ENCODE measurements at places on chromosomes 3 and 15.
A peak's percentile ranks its signal among the peaks of the same experiment; 100 is the strongest.

DNA sequence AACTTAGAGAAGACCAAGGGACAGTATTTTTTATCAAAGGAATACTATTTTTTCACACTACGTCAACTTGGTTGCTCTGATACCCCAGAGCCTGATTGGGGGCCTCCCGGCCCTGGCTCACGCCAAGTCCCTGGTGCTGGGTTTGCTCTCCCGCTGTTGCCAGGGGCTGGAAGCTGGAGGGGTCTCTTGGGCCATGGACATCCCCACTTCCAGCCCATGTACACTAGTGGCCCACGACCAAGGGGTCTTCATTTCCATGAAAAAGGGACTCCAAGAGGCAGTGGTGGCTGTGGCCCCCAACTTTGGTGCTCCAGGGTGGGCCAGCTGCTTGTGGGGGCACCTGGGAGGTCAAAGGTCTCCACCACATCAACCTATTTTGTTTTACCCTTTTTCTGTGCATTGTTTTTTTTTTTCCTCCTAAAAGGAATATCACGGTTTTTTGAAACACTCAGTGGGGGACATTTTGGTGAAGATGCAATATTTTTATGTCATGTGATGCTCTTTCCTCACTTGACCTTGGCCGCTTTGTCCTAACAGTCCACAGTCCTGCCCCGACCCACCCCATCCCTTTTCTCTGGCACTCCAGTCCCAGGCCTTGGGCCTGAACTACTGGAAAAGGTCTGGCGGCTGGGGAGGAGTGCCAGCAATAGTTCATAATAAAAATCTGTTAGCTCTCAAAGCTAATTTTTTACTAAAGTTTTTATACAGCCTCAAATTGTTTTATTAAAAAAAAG, 20.3 kb upstream of the BSN start:
- no peak for DNase-seq

- DNase-seq, result no peak
Measured at GRCh38 chr3:107184375-107184774, 192.9 kb upstream of the CCDC54 start.

- no peak for DNase-seq
Measured at GRCh38 chr15:42094512-42094963, at the start of gene PLA2G4D. Gene PLA2G4D, minus strand, starts transcription at chr15:42094562. Its CDS starts 103 bp downstream, at chr15:42094459.

DNA sequence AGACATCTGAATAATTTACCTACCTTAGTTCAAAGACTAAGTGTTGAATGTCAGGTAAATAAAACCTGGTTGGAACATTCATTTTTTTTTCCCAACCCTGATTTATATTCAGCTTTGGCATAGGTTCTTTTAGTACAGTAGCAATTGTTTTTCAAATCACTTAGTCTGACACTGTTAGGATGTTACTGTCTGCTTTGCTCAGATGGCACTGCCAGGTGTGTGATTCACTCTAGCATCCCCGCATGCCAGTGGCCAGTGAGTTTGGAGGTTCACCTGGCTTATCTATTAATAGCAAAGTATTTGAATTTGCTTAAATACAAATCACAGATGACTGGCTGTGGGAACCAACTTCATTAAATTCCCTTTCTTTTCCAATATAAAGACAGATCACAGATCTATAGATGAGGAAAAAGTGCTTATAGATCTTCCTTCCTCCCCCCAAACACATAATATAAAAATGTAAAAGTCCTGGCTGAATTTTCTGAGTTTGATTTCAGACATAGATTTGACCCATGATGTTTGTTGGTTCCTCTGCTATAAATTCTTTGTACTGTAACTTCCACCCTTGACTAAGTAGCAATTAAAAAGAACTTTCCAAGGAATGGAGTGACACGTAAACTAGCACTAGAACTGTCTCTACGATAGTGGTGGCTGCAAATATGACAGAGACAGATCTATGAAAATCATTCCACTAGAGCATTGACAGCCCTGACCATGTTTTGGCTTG, 3.9 kb downstream of the THBS1 start:
- DNase-seq, result no peak

DNA sequence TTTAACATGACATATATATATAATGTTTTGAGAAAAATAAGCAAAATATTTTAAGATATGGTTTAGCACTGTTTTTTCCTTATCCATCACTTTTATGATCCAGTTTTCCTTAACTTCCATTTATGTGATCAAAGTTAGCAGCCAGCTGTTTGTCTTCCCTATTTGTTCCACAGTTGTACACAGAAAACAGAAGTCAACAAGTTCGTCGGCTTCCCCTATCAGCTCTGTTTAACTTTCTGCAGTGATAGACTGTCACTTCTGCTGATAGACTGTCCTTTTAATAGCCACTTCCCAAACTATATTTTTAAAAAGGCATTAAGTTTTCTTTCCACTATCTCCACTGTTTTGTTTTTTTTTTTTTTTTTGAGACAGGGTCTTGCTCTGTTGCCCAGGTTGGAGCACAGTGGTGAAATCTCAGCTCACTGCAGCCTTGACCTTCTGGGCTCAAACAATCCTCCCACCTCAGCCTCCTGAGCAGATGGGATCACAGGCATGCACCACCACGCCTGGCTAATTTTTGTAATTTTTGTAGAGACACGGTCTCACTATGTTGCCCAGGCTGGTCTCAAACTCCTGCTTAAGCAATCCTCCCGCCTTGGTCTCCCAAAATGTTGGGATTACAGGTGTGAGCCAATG, 7.2 kb downstream of the FSD2 start:
- no peak for DNase-seq

- no peak for DNase-seq
Measured at GRCh38 chr15:96343113-96344059, 12.9 kb downstream of the NR2F2 start.

DNA sequence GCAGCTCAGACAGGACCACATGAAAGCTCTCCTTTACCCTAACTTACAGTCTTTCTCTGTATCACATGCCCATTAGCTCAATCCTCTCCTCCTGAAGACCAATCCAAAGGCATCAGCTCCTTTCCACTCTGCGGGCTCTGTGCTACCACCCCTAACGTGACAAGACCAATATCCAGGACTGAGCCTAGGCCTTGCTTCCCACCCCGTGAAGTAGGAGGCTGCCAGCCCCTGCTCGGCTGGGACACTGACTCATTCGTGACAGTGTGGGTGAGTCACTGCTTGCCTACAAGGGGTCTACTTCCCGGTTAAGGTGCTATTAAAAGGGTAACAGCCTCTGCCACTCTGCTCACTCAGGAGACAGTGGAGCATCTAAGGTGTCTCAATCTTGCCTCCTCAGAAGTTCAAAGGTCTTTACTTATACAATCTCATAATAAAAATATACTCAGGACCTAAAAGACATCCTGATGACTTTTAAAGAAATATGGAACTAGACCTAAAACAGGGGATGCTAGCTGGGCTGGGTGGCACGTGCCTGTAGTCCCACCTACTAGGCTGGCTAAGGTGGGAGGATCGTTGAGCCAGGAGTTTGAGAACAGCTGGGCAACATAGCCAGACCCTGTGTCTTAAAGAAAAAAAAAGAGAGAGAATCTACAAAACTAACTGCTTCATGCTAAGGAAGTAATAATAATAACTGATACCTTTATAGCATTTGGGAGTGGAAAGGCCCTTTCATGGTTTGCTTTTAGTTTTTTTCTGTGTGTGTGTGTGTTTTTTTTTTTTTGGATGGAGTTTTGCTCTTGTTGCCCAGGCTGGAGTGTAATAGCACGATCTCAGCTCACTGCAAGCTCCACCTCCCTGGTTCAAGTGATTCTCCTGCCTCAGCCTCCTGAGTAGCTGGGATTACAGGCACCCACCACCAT, 55.0 kb downstream of the TMEM44 start:
- DNase-seq, result no peak

- no peak for DNase-seq
Measured at GRCh38 chr15:38514601-38515000, 50.0 kb downstream of the RASGRP1 start.

- DNase-seq, result no peak
Measured at GRCh38 chr15:52069559-52069958, 43.0 kb downstream of the BCL2L10 start.

- DNase-seq, result no peak
Measured at GRCh38 chr15:89486726-89487050, 9.7 kb downstream of the RHCG start.

- peak; percentile 40 for DNase-seq
Measured at GRCh38 chr3:186108106-186108940, 566 bp downstream of the ETV5 start.

DNA sequence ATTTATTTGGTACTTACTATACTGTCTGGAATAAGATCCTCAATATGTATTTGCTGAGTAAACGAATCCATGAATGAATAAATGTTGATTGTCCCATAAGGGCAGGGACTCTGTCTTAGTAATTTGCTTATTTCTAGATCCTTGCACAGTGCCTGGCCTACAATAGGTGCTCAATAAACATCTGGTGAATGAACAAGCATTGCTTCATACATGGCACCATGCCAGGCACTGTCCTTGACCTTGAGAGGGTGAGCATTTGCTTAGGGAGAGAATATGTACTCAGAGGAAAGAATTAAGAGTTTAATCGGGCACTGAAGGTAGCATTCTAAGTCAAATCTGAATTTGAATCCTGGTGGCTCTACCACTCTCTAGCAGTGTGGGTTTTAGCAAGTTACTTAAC, 282.1 kb downstream of the THSD4 start:
- no peak for DNase-seq

- DNase-seq, result no peak
Measured at GRCh38 chr3:12392101-12392878, 92.0 kb upstream of the TSEN2 start.

GRCh38 chr15:34070003-34070402, 31.0 kb upstream of the AVEN start:
- no peak for DNase-seq

- DNase-seq, result peak; percentile 66
Measured at GRCh38 chr3:141482245-141482922, 4.4 kb upstream of the RASA2 start.

GRCh38 chr15:98582900-98583554, 65.3 kb upstream of the IGF1R start:
- no peak for DNase-seq

GRCh38 chr15:90232941-90233386, 777 bp downstream of the CIB1 start:
- DNase-seq, result no peak

GRCh38 chr3:163924600-163924999, 1153.7 kb downstream of the SI start:
- no peak for DNase-seq

GRCh38 chr3:42451546-42452230, 41.3 kb upstream of the LYZL4 start:
- DNase-seq, result no peak

GRCh38 chr3:78728406-78729145, 1039.2 kb downstream of the ROBO1 start:
- no peak for DNase-seq

GRCh38 chr3:139308560-139308959, 35.3 kb upstream of the MRPS22 start:
- DNase-seq, result no peak

DNA sequence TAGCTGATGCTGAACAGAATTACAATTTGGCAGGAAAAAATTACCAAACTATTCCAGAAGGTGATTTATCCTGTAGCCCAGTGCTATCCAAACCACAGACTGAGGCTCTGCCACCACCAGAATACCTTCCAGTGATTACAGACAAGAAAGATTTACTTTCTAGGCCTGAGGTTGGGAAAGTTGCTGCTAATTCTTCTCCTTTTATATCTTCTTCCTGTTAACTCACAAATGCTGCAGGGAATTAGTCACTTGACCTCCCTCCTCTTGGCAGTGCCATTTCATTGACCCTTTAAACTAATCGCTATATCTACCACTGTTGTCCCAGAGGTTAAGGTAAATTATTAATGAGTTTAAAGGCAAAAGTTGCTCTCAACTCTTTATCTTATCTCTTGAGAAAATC, 118.4 kb downstream of the CTNNB1 start:
- no peak for DNase-seq

- DNase-seq, result no peak
Measured at GRCh38 chr15:96333131-96334016, 2.9 kb downstream of the NR2F2 start.

- no peak for DNase-seq
Measured at GRCh38 chr15:53576841-53577240, 182.6 kb downstream of the WDR72 start.

DNA sequence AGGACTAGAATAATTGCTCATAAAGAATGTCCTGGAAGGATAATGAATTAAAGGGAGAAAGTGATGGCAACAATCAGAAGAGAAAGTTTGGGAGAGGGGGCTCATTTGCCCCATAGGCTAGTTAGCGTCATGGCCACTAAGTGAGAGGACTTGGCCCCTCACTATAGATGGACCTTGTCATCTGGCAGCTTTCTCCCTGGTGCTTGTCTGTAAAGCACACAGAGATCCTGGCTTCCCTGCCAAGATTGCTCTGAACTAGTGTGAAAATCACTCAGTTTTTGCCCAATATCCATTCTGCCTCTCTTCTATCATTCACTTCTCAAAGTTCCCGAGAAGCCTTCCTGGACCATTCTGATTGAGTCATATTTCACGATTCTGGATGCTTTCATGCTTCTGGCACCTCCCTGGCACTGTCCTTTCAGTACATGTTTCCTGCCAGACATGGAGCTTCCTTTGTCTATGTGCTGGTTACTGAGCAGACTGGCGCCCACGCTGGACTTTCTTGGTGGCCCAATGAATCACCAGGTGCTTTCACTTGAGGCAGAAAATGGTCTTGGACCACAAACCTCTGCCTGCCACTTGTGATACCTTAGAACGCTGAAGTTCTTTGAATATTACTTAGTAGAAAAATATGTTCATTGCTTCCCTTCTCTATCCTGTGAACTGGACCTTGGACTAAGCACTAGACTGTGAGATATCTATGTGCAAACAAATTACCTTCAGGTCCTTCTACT, 709.6 kb upstream of the CFAP20DC start:
- DNase-seq, result no peak

DNA sequence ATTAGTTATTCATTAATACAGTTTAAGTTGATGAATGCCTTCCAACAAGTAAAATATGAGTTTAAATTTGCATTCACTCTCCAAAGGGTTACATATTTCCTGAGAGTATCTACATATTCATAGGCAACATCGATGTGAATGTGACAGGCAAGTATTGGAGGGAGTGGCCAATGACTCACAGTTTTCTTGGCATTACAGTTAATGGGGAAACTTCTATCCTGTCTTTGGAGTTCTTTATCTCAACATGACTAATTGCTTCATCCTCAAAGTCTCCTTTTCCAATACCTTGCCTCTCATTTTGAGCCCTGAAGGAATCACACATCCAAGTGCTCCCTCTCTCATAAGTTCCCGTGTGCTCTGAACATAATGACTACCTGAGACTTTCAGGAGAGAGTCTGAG, 439.7 kb upstream of the FRG2C start:
- DNase-seq, result no peak

GRCh38 chr3:56253941-56254665, 214.2 kb downstream of the ERC2 start:
- no peak for DNase-seq

DNA sequence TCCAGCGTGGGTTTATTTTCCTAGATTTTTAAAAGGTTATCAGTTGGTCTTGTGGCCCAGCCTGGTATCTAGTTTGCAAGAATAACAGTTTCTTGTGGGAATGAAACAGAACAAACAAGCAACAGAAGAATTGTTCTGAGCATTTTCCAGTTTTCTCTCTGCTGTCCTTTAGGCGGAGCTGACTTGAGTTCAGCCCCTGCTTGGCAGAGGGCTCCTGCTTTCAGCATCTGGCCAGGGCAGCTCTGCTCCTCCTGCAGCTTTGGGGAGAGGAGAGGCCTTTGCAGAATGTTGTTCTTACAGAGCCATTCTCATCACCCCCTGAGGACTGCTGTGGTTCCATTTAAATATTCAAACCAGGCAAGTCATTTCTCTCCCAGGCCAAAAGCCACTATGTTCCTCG, 117.7 kb downstream of the ALDH1A2 start:
- no peak for DNase-seq

GRCh38 chr3:99902091-99902490, 84.4 kb downstream of the CMSS1 start:
- DNase-seq, result no peak

- no peak for DNase-seq
Measured at GRCh38 chr3:68988740-68989139, 24.7 kb downstream of the EOGT start.

Data from NCI-H460 (cell line).